ENCODE measurements at places on chromosomes 3 and 15.

GRCh38 chr3:37266809-37267208 lies 92.4 kb upstream of the LRRFIP2 start:
- DNase-seq: no peak

DNA sequence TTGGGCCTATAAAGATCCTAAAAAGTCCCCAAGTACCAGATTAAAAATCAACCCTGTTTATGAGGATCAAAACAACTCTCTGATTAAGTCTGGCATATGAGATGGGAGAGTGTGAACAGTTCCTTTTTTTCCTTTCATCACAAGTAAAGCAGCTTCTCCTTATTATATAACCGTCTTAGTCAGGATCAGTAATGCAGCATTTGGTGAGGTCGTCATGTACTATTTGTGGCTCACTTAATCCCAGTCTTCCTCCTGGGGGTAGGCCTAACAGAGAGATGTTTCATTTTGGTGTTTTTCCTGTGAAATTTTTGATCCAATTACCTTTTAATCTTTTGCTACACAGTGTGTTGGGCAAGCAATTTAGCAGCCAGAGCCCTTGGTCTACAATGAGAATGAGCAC lies 333.1 kb upstream of the KCNMB2 start:
- no peak for DNase-seq

GRCh38 chr3:41593774-41594173 lies 368.1 kb downstream of the ULK4 start:
- no peak for DNase-seq

GRCh38 chr3:64578797-64579196 lies 109.0 kb downstream of the ADAMTS9 start:
- no peak for DNase-seq

- no peak for DNase-seq
Measured at GRCh38 chr3:25421747-25422146, 6.3 kb upstream of the RARB start.

DNA sequence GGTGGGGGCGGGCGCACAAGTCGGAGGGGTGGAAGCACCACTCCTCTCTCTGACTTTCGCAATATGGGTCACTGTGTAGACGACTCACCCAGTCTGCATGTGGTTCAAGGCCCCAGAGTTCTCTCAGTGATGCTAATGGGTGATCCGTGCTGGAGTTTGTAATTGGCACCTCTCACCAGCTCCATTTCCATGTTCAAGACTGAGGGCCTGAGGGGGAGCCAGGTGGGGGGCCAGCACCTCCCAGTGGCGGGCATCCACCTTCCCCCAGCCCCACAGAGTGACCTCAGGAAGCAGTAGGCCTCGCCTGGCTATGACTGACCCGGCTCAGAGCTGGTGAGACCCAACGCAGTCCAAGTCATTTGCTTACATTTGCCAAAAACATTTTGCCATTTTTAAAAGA lies 230.0 kb upstream of the ST8SIA2 start:
- DNase-seq: no peak

DNA sequence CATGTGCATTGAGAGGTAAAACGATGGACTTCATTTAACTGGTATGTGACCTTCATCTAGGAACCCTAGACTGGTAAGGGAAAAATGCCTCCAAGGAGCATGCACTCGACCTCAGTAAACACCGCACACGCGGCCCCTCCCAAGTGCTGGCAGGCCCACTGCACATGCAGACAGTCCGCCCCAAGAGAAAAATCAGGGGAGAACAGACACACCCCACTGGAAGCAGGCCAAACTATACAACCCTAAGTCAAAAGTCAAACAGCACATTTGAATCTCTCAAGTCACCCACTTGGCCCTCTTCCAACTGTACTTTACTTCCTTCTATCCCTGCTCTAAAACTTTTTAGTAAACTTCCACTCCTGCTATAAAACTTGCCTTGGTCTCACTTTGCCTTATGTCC lies 250.1 kb upstream of the HES1 start:
- DNase-seq: no peak

- no peak for DNase-seq
Measured at GRCh38 chr3:158703566-158703965, 28.7 kb downstream of the RARRES1 start.

DNA sequence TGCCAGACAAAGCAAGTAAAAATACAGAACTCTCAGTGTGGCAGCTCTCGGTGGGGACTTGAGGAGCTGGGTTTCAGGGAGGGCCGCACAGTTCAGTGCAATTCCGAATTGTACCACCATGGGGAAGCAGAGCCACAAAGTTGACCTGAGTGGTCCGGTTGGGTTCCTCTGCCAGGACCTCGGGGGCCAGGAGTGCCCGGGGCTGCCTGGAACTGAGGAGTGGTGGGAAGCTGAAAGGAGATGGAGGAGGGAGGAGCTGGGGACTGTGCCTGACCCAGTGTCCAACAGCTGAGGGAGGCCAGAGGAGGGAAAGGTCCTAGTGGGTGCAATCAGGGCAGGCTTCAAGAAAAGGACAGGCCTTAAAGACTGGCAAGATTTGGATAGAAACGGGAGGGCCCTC lies 32.2 kb upstream of the TRH start:
- no peak for DNase-seq

- DNase-seq: no peak
Measured at GRCh38 chr15:95932141-95932540, 398.4 kb upstream of the NR2F2 start.

- no peak for DNase-seq
Measured at GRCh38 chr15:67072442-67072841, 7.0 kb downstream of the SMAD3 start.

GRCh38 chr3:118229196-118229595 lies 805.5 kb downstream of the IGSF11 start:
- no peak for DNase-seq

GRCh38 chr3:188624384-188624783 lies 470.4 kb downstream of the LPP start:
- no peak for DNase-seq

DNA sequence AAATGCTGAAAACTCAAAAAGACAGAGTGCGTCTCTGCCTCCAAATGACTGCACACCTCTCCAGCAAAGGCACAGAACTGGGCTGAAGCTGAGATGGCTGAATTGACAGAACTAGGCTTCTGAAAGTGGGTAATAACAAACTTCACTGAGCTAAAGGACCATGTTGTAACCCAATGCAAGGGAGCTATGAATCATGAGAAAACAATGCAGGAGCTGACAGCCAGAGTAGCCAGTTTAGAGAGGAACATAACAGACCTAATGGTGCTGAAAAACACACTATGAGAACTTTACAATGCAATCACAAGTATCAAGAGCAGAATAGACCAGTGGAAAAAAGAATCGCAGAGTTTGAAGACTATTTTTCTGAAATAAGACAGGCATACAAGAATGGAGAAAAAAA lies 10.1 kb upstream of the AVEN start:
- no peak for DNase-seq

GRCh38 chr15:87747087-87747486 lies 509.5 kb downstream of the NTRK3 start:
- no peak for DNase-seq

DNA sequence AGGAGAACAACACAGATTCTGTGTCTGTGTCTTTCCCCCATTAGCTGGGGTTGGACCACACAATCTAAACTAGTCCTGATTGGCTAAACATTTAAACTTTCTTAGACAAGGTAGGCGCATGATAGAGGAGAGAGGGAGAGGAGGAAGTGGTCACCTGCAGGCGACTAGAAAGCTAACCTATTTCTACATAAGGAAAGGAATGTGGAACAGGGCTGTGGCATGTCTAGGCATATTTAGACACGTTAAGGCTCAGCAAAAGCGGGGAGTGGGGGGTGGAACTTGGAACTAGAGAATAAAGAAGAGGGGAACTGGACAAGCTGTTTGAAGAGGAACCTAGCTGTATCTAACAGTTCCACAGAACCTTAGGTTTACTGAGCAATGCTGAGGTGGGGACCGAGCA lies 12.8 kb downstream of the LRRC28 start:
- no peak for DNase-seq

DNA sequence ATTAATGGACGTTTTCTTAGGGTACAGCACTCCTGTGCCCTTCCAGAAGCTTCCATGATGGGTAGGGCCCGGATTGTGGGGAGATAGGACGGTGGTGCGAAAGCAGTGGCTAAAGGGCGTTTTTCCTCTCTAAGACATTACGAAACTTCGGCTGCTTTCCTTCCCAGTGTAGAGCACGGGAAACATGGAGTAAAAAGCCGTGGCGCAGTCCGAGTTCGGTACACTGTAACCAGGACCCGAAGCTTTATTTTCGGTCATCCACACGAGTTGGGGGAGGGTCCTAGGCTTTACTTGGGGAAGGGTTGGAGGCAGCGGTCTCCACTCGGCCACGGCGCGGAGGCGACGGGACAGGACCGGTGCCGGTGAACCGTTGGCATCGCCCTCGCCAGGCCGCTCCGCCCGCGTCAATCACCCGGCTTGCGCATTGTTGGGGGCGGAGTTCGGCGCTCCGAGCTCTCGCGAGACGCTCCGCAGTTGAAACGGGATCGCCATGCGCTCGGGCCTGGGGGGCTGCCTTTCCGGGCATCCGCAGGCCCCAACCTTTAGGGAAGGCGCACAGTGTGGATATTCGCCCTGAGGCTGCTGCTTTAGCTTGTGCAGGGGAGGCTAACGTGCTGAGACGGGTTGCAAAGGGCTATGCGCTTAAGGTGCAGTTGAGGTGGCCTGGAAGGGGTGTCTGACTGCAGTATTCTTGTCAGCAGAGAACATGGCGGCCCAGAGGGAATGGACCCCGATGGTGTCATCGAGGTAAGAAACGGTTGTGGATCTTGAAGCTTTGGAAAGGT lies 546 bp downstream of the EIF4A2 start:
- peak; percentile 61 for DNase-seq

DNA sequence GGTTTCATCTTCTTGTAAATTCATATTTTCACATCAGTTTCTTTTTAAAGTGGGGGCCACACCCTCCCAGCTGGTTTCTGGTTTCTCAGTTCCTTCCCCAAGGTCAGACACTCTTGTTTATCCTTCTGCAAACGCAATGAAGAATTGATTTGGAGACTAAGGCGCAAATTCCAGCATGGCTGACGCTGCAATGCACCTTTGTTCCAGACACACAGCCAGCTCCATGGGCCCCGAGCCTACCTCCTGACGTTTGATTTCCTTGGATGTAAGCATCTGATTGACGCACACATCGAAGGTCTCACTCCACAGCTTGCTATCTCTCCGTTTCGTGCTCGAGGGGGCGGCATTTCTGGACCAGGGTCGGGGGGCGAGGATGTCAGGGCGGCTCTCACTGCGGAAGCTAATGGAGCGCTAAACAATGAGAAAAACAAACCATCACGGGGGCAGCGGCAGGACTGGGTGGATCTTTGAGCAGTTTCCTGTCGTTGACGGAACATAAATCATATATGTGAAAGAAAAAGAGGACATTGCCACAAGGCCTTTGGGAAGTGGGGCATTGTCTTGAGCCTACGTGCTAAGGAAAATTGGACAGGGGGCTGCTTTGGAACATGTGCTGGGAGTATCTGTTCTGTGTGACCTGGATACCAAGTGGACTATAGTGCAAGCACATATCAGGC lies 46.9 kb downstream of the ARHGEF3 start:
- DNase-seq: no peak

GRCh38 chr3:33717616-33717865 lies 513 bp downstream of the CLASP2 start:
- no peak for DNase-seq

- no peak for DNase-seq
Measured at GRCh38 chr15:81235276-81236123, 38.8 kb downstream of the IL16 start.

Data from stimulated activated CD4-positive, alpha-beta T cell treated with anti-CD3 and anti-CD28 coated beads, TNF-alpha, amount 100 ng/mL, for 4 hours (primary cell).